Stimulated activated CD4-positive, alpha-beta T cell treated with anti-CD3 and anti-CD28 coated beads, Interleukin-1b, Interleukin-23, amount 100 ng/mL, for 1 hour (primary cell): ENCODE measurements at places on chromosomes 11 and 22.

DNA sequence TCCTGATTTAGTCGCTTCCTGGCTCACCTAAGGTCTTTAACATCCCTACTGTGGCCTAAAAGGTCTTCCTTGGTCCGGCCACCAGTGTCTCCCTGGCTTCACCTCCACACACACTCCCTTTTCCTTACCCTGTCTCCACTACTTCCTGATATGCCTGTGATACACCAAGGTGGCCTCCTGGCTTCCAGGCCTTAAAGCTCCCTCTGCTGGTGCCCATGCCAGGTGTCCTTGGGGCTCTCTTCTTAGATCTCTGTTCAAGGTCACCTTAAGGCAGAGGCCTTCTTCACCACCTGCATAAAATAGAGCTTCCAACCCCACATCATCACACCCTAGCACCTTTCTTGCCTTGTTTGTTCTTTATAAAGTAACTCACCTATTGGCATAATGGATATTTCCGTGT lies 787.7 kb downstream of the NTM start:
- no peak for DNase-seq

- no peak for DNase-seq
Measured at GRCh38 chr11:31636983-31637382, 127.4 kb downstream of the ELP4 start.

DNA sequence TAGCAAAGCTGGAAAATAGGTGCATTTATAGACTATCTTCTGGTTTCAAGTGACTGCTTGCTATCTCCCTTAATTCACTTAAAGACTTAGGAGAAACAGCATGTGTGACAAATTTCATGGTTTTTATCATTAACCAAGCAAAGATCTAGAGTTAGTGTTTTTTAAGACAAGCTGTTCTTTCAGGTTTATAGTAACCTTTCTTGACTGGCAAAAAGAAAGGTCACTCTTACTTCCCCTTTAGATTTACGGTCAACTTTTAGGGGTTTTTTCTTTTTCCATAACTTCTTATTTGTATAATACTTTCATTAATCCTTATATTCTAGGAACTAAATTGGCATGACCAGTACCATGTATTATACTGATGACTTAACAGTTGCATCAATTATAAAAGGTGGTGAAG lies 46.6 kb downstream of the KDM2A start:
- DNase-seq, result no peak

GRCh38 chr11:2914455-2915195 lies 14.6 kb downstream of the PHLDA2 start:
- no peak for DNase-seq

GRCh38 chr11:111220721-111221120 lies 24.8 kb upstream of the POU2AF2 start:
- DNase-seq, result no peak

DNA sequence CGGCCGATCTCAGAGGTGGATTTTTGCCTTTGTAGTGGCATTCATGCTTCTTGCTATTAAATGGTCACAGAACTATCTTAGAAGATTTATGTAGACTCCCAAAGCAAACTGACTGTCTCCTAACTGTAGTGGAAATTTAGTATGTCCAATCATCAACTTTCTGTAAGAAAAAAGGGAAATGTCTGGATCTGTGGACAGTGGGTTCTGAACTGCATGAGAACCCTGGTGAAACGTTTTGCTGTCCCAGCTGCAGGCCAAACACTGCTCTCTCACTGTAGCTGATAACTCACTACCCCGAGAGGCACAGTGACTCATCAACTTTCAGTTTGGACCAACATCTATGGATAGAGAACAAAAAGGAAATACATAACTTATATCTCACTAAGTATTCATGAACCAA lies 387.1 kb downstream of the SOX6 start:
- DNase-seq, result no peak

GRCh38 chr11:12552692-12553091 lies 121.5 kb upstream of the TEAD1 start:
- no peak for DNase-seq

DNA sequence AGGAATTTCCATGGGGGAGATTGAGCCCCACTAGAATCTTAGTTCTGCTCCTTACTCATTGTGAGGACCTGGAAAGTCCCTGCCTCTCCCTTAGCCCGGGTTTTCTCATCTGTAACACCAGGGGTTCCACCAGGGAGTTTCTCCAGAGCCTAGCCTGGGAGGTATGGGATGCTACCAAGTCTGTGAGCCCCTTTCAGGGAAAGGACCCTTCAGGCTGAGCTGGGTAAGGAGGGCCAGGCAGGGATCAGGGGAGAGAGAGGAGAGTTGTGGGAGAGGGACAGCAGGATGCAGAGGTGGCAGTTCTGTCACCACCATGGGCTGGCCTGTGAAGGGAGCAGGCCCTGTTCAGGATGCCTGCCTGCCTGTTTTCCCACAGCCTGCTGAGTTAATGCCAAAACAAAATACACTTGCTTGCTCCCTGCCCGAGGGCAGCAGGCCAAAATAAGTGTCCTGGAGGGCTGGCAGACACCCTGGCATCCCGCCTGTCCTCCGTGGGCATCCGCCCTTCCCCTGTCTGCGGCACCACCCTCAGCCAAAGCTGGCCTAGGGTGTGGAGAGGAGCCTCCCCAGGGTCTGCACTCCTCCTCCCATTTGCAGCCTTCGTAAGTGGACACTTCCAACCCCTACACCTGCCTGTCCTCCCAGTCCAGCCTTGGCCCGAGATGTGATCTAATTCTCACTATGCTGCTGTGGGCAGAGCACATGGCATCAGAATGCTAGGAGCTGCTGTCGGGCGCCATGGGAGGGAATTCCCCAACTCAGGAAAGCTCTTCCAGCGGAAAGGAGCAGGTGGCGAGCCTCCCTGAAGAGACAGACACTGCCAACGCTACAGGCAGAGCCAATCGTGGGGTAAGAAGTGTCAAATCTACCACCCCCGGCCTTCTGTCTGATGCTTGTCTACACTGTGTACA lies 5.9 kb upstream of the FCHSD2 start:
- DNase-seq, result no peak

DNA sequence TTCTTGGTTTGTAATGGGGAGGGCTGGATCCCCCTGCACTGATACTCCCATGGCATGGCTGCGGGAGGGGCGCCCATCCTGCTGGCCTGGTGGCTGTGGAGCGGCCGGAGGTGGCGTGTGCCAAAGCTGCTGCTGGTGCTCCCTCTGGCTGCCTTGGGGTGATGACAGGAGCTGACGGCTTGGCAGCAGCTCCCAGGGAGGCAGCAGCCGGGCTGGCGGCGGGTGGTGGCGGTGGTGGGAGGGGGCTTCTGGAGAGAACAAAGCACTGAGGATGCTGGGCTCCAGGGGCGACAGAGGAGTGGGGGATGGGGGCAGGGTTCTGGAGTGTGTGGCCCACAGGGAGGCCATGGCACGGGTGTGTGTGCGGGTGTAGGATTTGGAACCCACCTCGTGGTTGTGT lies 11.4 kb upstream of the MPPED1 start:
- DNase-seq, result no peak

- DNase-seq, result no peak
Measured at GRCh38 chr11:78397398-78397797, 20.2 kb downstream of the GAB2 start.

DNA sequence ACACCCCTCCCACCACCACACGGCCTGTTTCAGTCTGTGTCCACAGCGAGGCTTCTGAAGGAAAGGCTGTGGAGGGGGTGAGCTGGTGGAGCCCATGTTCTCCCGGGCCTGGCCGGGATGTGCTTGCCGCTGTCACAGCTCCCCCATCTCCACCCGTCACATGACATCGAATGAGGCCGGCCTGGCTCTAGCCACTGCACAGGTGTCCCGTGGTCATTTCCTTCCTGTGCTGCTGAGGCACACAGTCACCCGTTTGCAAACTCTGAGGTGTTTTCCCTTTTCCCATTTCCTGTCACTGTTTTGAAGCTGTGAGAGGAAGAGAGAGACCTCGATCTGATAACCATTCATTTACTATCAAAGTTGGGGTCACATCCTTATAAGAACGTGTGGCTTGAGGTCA lies 55.7 kb upstream of the CLDN5 start:
- no peak for DNase-seq

GRCh38 chr11:70688142-70688541 lies 289.8 kb downstream of the CTTN start:
- DNase-seq, result no peak

DNA sequence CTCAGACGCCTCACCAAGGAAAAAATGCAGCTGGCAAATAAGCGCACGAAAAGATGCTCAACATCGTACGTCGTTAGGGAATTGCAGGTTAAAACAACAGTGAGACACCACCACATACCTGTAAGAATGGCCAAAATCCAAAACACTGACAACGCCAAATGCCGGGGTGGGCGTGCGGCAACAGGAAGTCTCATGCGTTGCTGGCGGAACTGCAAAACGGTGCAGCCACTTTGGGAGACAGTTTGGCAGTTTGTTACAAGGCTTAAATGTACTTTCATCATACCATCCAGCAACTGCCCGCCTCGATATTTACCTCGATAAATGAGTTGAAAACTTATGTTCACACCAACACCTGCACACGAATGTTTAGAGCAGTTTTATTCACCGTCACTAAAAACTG lies 7.5 kb upstream of the CTSD start:
- no peak for DNase-seq

DNA sequence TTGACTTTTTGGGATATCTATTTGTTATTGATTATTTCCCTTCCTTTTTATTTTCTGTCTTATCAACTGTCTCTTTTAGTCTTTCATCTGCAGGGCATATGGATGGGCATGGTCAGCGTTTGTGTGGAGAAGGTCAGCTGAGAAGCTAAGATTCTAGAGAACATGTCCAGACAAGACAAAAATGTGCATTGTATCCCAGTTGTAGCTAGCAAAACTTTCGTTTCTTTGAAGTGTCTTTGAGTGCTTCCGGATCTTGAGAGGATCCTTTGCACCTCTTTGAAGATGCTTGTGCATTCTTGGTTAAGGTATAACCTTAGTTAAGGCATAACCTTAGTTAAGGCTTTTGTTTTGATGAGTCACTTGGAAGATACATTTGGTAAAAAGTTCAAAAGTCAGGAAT lies 329.9 kb upstream of the LRRC4C start:
- DNase-seq, result no peak

DNA sequence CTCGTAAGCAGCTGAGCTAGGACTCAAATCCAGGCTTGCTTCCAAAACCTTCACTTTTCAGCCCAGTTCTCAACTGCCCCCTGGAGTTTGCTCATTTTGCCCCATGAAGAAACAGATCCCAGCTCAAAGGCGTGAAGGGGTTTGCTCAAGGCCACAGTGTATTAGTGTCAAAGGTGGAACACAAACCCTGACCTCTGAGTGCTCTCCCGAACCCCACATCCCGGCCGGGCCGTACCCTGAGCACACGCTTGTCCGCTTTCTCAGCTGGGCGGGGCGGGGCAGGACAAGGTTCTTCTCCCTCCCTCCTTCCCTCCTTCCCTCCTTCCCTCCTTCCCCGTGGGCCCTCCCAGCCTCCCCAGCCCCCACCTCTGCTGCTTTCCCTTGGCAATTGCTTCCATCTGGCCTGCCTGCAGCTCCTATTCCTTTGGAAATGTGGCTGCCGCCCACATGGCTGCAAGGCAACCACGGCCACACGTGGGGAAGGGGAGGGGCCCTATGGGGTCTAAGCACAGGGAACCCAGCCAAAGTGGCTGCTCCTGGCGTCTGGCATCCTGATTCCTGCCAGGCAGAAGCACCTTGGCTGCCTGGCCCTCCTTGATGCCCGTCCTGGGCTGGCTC lies 4.1 kb downstream of the ST3GAL4 start:
- DNase-seq, result no peak

GRCh38 chr22:34950489-34950888 lies 115.5 kb upstream of the ISX start:
- DNase-seq, result no peak

GRCh38 chr11:122634501-122634900 lies 21.0 kb upstream of the UBASH3B start:
- DNase-seq, result no peak

- DNase-seq, result no peak
Measured at GRCh38 chr11:26573896-26574295, 1.8 kb upstream of the MUC15 start.

GRCh38 chr11:12280838-12281565 lies 96.4 kb upstream of the PARVA start:
- no peak for DNase-seq

- DNase-seq, result no peak
Measured at GRCh38 chr11:17597770-17598169, 50.7 kb downstream of the OTOG start.

DNA sequence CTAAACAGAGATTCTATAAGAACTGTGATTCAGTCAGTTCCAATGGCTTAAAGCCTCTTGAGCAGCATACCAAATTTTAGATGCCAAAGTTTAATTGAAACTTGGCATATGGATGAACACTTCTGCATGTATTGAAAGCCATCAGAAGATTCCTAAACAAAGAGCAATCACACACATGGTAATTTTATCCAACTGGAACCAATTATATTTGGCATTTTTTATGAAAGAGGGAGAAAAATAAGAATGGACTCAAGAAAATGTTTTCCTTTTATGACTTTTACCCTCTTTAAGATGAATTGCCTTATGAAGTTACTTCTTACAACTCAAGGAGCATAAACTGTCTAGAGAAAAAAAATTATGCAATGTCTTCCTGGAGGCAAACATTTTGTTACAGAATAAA lies 7.4 kb downstream of the TRPC6 start:
- no peak for DNase-seq

GRCh38 chr22:27213294-27213693 lies 555.9 kb downstream of the MIAT start:
- DNase-seq, result no peak

- no peak for DNase-seq
Measured at GRCh38 chr11:72426758-72427157, 7.6 kb downstream of the CLPB start.

- no peak for DNase-seq
Measured at GRCh38 chr22:49544286-49544685, 283.4 kb downstream of the BRD1 start.

DNA sequence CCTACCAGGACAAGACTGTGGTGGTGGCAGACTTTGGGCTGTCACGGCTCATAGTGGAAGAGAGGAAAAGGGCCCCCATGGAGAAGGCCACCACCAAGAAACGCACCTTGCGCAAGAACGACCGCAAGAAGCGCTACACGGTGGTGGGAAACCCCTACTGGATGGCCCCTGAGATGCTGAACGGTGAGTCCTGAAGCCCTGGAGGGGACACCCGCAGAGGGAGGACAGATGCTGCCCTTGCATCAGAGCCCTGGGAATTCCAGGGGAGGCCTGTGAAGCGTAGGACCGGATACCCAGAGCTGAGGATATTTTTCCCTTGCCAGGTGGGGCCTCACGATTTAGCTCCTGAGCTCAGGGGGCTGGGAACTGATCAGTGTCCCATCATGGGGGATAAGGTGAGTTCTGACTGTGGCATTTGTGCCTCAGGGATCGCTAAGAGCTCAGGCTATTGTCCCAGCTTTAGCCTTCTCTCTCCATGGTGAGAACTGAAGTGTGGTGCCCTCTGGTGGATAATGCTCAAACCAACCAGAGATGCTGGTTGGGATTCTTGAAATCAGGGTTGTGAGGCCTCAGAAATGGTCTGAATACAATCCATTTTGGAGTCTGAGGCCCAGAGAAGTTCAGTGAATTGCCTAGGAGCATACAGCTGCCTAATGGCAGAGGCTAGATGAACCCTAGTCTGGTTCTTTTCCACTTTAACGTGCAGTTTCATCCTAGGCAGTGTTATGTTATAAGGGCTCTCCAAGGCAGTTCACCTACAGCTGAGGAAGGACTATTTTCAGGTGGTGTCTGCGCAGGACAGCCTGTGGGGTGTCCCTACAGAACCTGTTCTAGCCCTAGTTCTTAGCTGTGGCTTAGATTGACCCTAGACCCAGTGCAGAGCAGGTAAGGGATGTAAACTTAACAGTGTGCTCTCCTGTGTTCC lies 19.5 kb downstream of the PIK3IP1 start:
- DNase-seq, result no peak

- DNase-seq, result no peak
Measured at GRCh38 chr11:94217705-94218104, 86.7 kb upstream of the IZUMO1R start.

- DNase-seq, result no peak
Measured at GRCh38 chr11:91264481-91264880, 960.1 kb upstream of the FAT3 start.

GRCh38 chr22:24402460-24403192 lies 24.8 kb upstream of the ADORA2A start:
- DNase-seq, result no peak
